NCI-H1417 (cell line): ENCODE measurements at places on chromosomes 12 and 14.

GRCh38 chr12:18250313-18250916 lies 10.9 kb upstream of the PIK3C2G start:
- DNase-seq = peak; percentile 55

DNA sequence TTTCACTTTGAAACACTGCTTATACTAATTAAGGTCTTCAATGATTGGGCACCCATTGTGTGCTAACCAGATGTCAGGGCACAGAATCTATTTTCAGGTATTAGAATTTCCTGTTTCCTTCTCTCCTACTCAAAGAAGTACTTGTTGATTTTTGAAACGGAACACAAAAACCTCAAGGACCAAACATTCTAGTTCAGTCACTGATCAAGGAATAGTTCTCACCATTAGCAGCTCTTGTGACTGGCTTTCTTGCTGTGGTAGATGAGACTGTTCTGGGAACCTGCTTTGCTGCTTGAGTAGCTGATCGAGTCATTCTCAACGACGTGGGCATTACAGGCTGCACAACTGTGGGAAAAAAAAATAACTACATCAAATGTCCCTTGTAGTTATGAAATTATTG lies 11.0 kb downstream of the DLGAP5 start:
- no peak for DNase-seq

GRCh38 chr12:69027411-69027881 lies 94.5 kb upstream of the CPM start:
- no peak for DNase-seq

DNA sequence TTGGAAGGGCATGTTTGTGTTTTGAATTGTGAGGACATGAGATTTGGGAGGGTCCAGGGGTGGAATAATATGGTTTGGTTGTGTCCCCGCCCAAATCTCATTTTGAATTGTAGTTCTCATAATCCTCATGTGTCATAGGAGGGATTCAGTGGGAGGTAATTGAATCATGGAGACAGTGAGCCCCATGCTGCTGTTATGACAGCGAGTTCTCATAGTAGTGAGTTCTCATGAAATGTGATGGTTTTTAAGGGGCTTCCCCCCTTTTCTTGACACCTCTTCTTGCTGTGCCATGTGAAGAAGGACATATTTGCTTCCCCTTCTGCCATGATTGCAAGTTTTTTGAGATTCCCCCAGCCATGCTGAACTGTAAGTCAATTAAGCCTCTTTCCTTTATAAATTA lies 260.0 kb downstream of the DUSP6 start:
- no peak for DNase-seq

DNA sequence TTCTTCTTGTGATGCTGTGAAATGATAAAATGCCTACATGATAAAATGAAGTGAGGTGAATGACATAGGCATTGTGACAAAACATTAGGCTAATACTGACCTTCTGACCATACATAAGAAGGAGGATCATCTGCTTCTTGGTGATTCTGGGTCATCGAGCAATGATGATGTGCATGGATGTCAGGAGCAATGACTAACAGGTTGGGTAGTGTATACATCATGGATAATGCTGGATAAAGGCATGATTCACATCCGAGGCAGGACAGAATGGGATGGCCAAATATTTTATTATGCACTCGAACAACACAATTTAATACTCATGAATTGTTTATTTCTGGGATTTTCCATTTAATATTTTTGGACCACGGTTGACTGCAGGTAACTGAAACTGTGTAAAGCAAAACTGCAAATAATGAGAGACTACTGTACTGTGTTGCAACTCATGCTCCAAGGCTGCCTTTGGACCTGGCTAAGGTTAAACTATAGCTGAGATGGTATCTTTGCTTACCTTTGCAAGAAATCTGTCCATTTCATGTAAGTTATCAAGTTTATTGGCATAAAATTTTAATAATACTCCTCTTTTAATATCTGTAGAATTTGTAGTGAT lies 7.6 kb upstream of the SLC25A21 start:
- DNase-seq = no peak

DNA sequence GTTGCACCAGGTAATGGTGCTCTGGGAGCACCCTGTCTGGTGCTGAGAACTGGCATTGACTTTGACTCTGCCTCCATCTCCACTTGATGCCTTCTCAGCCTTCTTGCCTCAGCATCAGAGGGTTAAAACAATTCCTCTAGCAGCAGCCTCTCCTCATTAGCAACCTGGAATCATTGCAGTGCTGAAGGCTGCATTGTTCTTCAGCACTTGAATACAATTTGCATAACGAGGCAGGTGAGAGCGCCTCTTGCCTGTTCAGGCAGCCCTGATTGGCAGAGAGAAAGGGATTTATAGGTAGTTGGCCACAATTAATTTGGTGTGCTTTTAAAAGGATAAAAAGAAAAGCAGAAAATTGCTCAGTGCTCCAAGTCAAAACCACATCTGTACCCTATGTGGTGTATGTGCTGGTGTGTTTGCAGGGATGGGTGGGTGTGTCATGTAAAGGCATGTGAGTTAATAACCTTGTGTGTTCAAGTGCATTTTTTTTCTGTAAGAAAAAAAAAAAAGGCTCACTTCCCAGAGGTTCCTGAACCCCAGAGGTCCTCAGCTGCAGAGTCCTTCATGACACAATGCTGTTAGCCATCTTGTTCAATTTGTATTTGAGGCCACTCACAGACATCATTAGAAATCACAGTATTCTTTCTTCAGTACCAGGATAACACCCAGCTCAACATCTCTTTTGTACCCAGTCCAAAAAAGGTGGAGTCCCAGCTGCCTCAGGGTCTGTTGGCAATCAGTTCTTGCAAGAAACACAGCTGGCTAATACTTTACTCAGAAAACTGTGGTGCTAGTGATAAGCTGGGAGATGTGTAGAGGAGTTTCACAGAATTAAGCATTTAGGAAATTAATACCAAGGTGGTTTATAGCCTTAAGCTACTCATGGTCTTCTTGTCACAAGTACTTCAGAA lies 385.6 kb downstream of the GRIN2B start:
- no peak for DNase-seq

DNA sequence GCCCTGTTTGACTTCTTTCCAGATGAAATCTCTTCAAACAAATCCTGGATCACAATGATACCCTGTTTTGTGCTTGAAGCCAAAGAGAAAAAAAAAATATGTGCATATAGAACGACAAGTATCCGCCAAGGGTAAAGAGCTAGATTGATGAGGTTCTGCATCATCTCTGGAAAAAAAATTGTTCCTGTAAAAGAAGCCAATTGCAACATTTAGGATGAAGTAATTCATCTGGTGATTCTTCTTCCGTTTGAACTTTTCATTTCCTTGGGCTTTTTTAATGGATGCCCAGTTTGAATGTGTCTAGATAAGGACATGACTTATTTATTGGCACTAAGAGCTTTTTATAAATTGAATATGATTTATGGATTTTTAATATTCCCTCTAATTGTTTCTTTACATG lies 38.1 kb upstream of the NPAS3 start:
- DNase-seq = no peak

GRCh38 chr12:22334410-22335100 lies at the start of gene ST8SIA1:
Gene ST8SIA1 (minus strand): TSS chr12:22334707. CDS start chr12:22334232, 475 bp downstream.
- DNase-seq = peak; percentile 73

DNA sequence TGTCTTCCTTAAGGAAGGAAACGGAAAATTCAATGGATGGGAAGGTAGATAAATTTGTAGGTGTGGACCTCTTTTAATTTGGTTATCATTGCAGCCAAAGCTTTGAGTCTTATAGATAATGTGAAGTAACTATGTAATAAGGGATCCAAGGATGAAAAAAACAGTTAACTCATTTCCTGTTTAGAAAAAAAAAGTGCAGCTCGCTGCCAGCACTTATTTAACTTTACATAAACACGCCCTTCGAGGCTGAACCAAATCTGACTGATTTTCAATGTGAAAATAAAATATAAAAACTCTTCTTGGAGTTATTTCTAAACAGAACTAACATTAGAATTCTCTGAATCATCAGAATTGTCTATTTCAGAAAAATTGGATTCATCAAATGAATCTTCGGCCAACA lies 7.0 kb downstream of the NUBPL start:
- no peak for DNase-seq

DNA sequence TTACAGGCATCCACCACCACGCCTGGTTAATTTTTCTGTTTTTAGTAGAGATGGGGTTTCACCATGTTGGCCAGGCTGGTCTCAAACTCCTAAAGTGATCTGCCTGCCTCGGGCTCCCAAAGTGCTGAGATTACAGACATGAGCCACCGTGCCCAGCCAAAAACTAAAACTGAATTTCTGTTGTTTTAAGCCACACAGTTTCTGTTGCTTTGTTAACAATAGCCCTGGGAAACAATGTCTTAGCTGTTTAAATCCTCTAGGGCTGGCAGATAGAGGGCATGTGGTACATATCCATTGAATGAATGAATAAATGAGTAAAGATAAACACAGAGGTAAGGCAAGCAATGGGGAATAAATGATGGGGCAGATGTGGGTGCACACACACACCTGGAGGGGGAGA lies 8.0 kb upstream of the EIF5 start:
- DNase-seq = no peak

DNA sequence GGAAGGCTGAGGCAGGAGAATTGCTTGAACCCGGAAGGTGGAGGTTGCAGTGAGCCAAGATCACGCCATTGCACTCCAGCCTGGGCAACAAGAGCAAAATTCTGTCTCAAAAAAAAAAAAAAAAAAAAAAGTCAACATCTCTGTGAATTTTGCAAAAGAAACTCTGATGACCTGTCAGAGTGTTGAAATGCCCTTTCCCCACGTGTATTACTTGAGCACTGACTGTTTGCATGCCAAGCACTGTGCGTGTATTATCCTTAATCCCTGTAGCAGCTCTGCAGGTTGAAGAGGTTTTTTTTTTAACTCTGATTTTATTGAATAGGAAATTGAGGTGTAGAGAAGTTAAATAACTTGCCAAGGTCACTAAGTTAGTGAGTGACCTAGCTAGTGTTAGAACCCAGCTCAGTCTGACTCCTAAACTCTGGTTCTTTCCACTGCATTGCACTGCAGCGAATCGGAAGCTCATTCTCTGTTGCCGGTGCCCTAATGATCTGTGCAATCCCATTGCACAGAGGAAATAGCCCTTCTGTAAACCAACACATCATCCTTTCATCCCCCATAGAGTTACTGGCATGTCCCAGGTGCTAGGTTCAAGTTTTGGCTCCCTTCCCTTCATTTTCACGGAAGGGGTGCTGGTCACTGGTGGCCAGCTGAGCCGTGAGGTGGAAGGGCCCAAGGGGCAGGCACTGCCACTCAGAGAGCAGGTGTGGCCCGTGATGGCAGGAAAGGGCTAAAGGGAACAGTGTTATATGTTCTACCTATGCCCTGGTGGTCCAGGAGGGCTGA lies 122.3 kb downstream of the EML1 start:
- no peak for DNase-seq

DNA sequence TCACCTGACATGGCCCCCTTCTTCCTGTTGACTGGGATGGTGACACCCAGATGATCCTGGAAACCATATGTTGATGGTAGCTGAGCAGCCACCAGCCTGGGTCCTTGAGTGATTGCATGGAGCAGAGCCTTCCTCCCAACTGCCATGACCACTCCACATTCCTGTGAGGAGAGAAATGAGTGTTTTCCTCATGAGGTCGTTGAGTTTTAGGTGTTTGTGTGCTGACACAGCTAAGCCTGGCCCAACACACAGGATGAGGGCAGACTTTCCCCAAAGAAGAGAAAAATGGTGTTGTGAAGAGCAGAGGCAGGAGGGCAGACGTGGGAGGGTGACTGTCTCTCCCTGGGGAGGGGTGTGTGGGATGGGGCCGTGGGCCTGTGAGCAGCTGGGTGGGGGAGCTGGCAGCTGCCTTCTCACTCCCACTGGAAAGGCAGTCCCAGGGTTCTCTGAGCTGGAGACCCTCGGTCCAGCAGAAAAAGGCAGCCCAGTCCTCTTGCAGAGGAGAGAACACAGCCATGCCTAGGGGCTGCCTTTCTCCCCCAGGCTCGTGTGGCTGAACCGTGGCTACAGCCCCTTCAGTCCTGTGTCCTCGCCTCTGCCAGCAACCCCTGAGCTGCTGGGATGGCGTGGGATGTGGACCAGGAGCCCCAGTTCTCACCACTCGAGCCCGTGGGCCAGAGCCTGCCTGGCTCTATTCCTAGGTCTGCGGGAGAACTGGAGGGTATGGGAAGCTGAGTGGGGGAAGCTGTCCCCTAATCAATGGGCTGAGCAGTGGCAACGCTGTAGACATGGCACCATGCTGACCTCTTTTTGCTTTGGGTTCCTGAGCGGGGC lies 257.0 kb downstream of the ADGRD1 start:
- no peak for DNase-seq

DNA sequence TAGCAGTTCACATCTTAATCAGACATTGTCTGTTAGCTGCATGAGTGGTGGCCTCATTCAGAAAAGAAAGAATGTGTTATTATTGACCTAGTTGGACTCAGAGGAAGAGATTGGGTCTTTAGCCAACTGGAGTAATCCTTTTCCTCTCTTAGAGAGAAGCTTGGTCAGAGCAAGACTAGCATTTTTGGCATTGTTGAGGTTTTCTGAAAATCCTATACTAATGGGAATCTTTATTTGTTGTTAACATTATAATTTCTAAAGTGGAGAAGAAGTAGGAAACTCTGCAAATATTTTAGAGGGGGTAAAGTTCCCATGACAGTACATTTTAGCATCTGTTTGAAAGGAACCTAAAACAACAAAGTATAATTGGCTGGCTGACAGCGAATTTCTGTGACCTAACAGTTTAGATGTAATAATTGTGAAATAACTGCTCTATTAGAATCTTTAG lies 9.7 kb downstream of the TOX4 start:
- DNase-seq = no peak

DNA sequence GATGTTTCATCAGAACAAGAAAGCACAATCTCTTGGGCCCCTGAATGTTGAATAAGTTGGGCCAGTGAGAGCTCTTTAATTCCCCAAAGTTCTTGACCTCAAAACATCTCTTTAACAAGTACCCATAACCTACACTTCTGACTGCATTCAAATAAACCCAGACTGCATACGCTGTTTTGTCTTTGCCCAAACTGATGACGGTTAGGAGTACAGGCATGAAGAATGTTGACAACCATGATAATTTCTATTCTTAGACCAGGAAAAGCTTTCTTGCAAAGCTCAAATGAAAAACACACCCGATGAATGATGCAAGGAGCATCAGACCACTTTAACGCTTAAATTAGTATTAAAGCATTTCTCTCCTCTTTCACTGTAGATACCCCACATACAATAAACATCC lies 11.7 kb upstream of the RAB3IP start:
- DNase-seq = no peak

- DNase-seq = no peak
Measured at GRCh38 chr12:15679151-15679550, 110.0 kb downstream of the EPS8 start.

GRCh38 chr14:73696466-73697400 lies 17.5 kb downstream of the PNMA1 start:
- no peak for DNase-seq

- DNase-seq = no peak
Measured at GRCh38 chr12:106914796-106915634, 40.7 kb upstream of the TMEM263 start.

- DNase-seq = no peak
Measured at GRCh38 chr12:3157581-3158323, 80.6 kb downstream of the TSPAN9 start.
